ENCODE measurements at places on chromosomes 5 and 9. TPM values are rescaled to one million over a fixed set of nuclear protein-coding genes. Genes with fewer than 3 reads are reported as not detected.

Gene PCDHB15
- total RNA-seq, result 0.90 TPM

Gene PCDHB9
- total RNA-seq, result 0.28 TPM

Gene IL13
- total RNA-seq, result not detected

Gene SLC4A9
- total RNA-seq, result not detected

Gene CRHBP
- total RNA-seq, result under 0.01 TPM

Gene C9orf153
- 0.09 TPM for total RNA-seq

Gene IFNK
- total RNA-seq, result not detected

Gene CDX1
- not detected for total RNA-seq

Gene MYOZ3
- 0.94 TPM for total RNA-seq

Gene DMRT3
- total RNA-seq, result not detected

Gene CD72
- total RNA-seq, result not detected

Gene NDUFS4
- 119 TPM for total RNA-seq

Gene SLC34A3
- total RNA-seq, result not detected

Gene SPATA31A6
- not detected for total RNA-seq

Gene UBLCP1
- 8.6 TPM for total RNA-seq

Gene ARSK
- 7.3 TPM for total RNA-seq

Gene KCTD16
- total RNA-seq, result 0.27 TPM

Gene COL23A1
- total RNA-seq, result not detected

Gene PCDHGB4
- total RNA-seq, result 14.9 TPM

Gene TRIM14
- total RNA-seq, result 2.6 TPM

Gene FOXD4
- 0.09 TPM for total RNA-seq

Gene SPINK7
- not detected for total RNA-seq

Gene REEP2
- 2.8 TPM for total RNA-seq

Gene SLC34A1
- total RNA-seq, result not detected

Gene DMRTA1
- total RNA-seq, result 0.19 TPM

Gene PCDHA11
- 0.09 TPM for total RNA-seq

Gene UGT3A2
- not detected for total RNA-seq

Gene LRRC19
- not detected for total RNA-seq

Gene SAXO1
- not detected for total RNA-seq

Gene LRRTM2
- total RNA-seq, result under 0.01 TPM

Gene SHC3
- 7.6 TPM for total RNA-seq

Gene SLC6A3
- not detected for total RNA-seq

Gene IGFBPL1
- total RNA-seq, result not detected

Gene NAIP
- 1.4 TPM for total RNA-seq

Gene GABRA1
- total RNA-seq, result not detected

Gene MGAT4B
- total RNA-seq, result 211 TPM

Gene NR5A1
- total RNA-seq, result not detected

Gene FOXI1
- total RNA-seq, result not detected

Gene FAT2
- total RNA-seq, result not detected

Gene CDKN2B
- 7.6 TPM for total RNA-seq

Gene CDC25C
- 6.6 TPM for total RNA-seq

Gene ACTL7B
- 0.09 TPM for total RNA-seq

Gene SELENOP
- 0.47 TPM for total RNA-seq

Gene CERCAM
- 48.1 TPM for total RNA-seq

Gene GARIN3
- not detected for total RNA-seq

Gene NEK6
- 103 TPM for total RNA-seq

Gene PRRT1B
- total RNA-seq, result not detected

Gene LCN15
- total RNA-seq, result not detected

Gene PPP2R2B
- total RNA-seq, result not detected

Gene CCL27
- total RNA-seq, result not detected

Gene PRRC1
- 48.7 TPM for total RNA-seq

Gene BARHL1
- total RNA-seq, result not detected

Gene MRPL36
- total RNA-seq, result 58.5 TPM

Gene LHX6
- 1.3 TPM for total RNA-seq

All from endothelial cell of coronary artery (primary cell).